NCI-H1930 (cell line): ENCODE measurements at places on chromosomes 12 and 14.

DNA sequence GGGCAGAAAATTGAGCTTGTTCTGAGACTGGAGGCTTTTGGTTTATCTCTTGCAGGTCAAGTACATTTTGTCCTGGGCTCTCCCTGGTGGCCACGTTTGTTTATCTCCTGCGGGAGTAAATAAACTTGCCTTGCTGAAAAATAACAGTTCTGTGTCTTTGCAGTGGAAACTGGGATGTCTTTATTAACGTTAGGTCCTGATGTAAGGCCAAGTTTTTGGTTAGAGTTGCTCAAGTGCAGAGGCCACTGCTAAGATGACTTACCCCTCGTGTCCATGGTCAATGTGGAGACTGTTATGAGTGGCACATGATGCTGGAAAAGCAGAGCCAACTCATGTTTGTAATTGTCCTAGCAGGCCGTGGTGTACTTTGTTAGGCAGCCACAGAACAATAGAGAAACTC, 3.8 kb downstream of the PTPN11 start:
- DNase-seq = no peak

- no peak for DNase-seq
Measured at GRCh38 chr12:56297400-56297799, 2.7 kb downstream of the CS start.

- no peak for DNase-seq
Measured at GRCh38 chr12:120240495-120240833, 25.1 kb downstream of the PXN start.

DNA sequence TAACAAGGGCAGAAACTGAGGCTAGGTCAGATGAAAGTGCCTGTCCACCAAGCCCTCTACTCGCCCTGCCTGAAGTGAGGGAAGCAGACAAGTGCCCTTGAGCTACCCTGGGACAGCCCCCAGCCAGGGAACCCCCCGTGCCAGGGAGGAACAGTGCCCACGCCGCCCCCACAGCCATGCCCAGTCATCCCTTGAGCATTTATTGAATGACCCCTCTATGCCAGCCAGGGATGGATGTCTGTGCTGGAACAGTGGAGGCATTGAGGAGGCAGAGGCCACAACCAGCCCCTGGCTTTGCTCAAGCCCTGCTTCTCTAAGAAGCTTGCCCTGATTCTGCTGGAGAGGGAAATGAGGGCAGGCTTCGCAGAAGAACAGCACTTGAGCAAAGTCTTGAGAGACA, 3.7 kb upstream of the AQP6 start:
- no peak for DNase-seq

DNA sequence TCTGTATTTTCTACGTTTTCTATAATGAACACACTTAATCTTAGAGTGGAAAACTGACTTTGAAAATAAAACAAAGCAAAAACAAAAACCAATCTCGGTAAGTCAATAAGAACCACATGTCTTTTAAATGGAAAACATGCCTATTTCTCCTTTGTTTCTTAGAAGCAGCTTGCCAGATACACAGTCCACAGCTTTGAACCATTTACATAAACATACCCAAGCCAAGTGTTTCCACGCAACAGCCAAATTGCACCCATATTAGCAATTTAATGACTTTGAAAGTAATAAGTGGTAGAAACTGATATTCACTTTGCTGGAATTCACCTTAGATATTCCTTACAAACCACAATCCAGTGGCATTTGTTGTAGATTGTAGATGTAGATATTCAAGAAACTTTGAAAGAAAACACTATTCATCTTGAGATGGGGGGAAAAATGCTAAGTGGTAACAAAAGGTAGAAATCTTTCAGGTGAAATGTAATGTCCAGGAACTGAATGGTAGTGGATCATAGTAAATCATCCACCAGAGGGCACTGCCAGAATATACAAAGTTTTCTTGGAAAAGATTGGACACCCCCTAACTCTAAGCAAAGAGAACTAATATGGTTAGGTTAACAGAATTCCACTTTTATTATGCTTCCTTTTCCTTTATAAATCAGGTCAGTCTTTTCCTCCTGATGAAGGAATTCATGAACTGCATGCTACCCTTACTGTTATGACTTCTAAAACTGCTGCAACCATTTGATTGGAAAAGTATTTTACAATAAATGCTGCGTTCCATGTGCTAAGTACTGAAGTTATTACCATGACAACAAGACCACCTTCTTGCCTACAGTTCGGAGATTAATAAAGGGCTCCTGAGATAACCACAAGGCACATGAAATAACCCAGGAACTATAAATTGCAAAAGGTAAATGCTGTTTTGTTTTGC, 69.8 kb downstream of the RERG start:
- DNase-seq = peak; percentile 53

- no peak for DNase-seq
Measured at GRCh38 chr12:106128585-106129328, 10.0 kb downstream of the NUAK1 start.

DNA sequence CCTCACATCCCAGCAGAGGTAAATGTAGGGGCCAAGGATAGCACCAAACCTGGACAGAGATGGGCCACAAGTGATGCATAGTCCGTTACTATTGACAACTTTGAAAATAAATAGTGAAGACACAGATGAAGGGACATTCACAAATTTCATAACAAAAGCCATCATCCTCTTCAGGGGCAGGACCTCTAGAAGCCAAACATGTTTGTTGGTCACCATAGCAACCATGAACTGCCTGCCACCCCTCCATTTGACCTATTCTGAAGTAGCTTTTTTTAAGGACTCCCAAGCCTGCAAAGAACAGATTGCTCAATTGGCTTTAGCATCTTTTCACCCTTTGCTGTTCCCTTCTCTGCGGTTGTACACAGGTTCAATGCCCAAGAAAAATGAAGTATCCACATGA, 35.7 kb upstream of the MDM1 start:
- no peak for DNase-seq

GRCh38 chr14:59566296-59566695, 10.3 kb downstream of the CCDC175 start:
- DNase-seq = no peak

GRCh38 chr12:4745249-4745648, 25.0 kb downstream of the GALNT8 start:
- DNase-seq = no peak

DNA sequence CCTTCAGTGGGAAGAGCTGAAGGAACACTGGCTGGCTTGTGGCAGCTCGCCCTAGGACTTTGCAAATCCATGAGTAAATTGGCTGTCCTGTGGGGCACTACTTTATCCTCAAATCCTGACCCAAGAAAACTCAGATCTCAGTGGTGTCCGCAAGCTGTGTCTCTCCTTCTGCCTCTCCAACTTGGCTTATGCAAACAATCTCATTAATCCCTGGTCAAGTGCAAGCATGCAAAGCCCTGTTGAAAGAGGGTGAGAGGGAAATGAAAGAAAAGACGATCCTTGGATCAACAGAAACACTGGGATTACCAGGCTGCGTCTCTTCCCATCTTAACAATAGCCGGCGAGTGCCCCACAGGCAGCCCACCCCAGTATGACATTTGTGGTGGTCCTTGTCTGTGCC, 901.6 kb downstream of the BCL11B start:
- no peak for DNase-seq

GRCh38 chr12:88577537-88577936, 2.7 kb downstream of the KITLG start:
- peak; percentile 16 for DNase-seq

GRCh38 chr12:115519359-115519758, 758.1 kb downstream of the MED13L start:
- no peak for DNase-seq

DNA sequence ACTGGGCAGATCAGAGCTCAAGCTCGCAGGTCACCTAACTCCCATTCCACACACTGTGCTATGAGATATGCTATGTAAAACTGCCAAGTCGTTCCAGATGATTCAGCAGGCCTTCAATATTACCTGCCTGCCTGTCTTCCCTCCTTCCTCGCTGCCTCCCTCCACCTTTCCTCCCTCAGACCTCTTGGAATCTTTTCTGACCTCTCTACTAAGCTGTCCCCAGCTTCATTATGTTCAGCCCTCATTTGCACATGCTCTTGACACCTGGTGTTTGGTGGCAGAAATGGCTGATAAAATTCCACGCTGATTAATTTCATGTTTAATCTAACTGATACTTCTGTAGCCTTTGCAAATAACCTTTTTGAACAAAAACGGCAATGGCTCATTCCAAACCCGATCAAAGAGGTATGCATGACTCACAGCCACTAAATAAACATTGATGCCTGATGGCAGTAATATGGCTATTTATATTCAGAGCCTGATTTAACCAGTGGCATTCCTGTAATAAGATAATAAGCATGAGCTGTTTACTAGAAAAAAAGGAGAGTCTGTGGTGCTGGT, 130.8 kb upstream of the EGLN3 start:
- DNase-seq = peak; percentile 17

DNA sequence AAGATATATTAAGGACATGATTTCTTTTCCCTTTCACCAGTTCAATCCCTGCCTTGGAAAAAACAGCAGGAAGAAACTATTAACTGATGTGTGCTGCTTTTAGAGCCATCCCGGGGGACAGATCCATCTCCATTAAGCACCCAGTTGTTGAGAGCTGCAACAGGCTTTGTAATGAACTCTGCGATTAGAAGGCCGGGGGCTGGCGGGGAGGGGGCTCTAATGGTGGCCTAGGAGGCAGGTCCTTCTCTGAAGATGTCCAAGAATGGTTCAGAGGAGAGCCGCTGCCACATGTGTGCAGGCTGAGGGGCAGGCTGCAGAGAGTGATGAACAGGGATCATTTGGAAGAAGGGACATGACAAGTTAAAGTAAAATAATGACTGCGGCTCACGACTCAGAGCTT, 67.8 kb downstream of the GALNT8 start:
- no peak for DNase-seq

DNA sequence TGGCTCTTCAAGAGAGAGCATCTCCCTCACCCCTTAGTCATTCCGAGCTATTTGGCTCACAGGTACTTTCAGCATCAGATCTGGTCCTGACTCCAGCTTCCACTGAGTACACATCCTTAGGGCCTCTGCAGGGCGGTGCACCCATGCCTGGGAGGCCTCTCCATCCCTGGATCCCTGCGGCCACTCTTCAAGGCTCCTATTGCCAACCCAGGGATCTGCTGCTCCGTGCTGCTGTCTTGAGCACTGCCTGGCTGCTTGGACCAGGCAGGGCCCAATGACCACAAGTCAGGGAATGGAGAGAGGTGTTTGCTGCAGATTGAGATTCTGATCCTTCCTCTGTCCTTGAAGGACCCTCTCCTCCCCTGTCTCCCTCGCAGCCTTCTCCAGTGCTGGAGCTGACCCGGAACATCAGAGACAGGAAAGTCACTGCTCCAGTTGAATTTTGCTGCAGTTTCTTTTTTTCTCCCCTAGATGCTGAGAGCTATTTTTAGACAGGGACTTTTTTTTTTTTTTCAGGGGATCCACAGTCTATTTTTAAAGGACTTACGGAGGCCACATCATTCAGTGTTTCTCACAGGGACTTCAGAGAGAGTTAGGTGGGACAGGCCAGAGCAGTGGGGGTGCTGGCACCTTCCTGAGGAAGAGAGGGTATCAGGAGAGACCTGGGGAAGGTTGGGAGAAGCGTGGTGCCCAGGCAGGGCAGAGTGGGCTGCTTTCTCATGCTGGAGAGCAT, 50.1 kb upstream of the KCNA1 start:
- no peak for DNase-seq

GRCh38 chr14:34135492-34135891, 184.6 kb upstream of the EGLN3 start:
- DNase-seq = no peak

DNA sequence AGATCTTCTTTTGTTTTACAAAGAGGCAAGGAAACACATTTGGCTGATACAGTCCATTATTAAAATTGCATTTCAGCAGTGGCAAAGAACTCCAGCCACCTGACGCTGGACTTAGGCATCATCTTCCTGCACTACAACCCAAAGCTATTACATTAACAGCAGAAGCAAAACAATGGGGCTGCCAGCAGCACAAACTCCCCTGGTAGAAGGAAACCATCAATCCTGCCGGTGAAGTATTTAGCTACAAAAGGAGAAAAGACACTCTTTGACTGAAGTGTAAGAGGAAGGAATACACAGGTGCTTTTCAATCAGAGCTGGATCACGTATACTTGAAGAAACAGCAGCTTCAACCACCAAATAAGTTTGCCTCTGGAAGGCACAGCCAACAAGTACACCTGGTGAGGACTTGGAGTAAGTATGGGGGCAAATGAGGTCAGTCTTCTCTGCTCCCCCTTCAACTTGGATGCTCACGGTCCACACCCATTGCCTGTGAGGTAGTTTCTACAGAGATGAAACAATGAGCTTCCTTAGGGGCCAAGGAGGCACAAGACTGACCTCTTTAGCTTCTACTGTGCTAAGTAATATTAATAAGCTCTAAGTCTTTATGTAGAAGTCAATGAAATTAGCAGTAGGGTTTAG, 125.9 kb upstream of the FOXN3 start:
- no peak for DNase-seq

GRCh38 chr12:122123761-122124145, 45.2 kb downstream of the MLXIP start:
- DNase-seq = no peak

GRCh38 chr12:109885616-109886015, 5.3 kb upstream of the GLTP start:
- no peak for DNase-seq

DNA sequence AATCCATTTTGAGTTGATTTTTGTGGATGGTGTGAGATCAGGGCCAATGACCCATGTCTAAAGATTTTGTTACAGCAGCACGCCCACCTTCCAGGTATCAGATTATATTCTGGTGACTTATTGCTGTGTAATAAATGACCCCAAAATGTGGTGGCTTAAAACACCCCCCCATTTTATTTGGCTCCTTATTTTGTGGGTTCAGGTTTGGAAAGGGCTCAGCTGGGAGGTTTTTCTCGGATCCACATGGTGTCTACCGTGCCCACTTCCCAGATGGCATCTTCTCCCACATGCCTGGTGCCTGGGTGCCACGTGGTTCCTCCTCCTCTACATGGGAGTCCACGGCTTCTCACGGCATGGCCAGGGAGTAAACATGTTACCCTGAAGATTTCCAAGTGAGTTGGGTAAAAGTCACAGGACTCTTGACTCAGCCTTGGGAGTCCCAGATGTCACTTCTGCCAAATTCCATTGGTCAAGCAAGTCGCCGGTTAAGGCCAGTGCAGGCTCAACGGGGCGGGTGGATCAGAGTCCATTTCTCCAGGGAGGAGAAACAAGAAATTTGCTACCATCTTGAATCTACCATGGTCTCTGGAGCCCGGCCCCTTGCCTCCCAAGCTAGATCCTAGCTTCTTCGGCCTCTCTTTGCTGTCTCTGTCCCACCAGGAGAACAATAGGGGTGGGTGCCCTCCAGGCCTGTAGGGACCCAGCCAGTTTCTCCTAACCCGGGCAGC, 214.3 kb downstream of the KIF26A start:
- no peak for DNase-seq

GRCh38 chr12:119631930-119632678, 35.8 kb upstream of the PRKAB1 start:
- no peak for DNase-seq

- peak; percentile 29 for DNase-seq
Measured at GRCh38 chr12:101209319-101210302, at the start of gene SLC5A8. TSS of gene SLC5A8 (minus strand) at chr12:101210238. CDS start at chr12:101209848, 390 bp downstream.

DNA sequence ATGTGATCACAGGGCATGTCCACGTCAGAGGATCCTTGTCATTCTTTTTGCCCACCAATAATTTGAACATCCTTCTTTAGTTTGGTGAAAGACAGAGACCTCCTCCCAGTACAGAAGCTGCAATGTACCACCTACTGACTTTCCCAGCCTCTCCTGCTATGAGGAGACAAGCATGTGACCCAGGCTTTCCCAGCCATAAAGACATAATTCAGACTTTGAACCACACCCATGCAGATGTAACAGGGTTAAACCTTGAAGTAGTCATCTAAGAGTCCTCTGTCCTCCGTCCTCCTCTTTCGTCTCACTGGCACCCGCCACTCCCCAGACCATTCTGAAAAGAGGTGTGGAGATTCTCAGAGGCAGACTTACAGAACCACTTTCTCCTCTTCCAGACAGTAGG, 120.8 kb downstream of the KCNK10 start:
- no peak for DNase-seq
